ENCODE measurements at places on chromosomes 2 and 18.

DNA sequence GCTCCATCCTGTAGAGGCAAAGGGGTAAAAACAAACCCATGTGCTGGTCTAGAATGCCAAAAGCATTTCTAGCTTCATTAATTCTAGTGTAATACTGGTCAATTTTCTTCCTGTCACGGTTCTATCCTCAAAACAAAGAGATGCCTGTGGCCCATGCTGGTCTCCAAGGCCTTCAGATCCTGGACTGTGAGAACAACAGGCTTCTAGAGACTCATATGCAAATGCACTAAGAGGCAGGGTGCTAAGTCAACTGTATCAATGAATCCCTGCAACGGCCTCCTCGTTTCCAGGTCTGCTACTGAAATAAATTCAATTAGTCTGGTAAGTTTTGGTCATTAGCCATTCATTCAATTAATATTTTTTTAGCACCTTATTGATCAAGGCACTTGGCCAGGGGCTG, 4.0 kb downstream of the IFT172 start:
- no peak for DNase-seq

DNA sequence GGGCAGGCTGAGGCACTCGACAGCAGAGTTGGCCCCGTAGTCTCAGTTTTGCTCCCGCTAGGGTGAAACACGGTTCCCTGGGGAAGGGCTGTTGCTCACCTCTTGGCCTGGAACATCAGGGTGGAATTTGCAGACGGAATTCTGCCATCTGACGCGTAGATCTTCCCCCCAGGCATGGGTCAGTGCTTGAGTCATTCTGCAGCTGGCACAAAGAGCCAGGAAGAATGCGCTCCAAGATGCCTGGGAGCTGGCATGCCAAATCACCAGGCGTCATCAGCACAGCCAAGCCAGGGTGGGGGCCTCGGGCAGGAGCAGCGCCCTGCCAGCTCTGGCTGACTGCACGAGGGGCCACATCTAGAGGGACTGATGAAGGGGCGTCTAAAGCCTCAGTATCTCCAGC, 42.7 kb downstream of the ODC1 start:
- DNase-seq = no peak

DNA sequence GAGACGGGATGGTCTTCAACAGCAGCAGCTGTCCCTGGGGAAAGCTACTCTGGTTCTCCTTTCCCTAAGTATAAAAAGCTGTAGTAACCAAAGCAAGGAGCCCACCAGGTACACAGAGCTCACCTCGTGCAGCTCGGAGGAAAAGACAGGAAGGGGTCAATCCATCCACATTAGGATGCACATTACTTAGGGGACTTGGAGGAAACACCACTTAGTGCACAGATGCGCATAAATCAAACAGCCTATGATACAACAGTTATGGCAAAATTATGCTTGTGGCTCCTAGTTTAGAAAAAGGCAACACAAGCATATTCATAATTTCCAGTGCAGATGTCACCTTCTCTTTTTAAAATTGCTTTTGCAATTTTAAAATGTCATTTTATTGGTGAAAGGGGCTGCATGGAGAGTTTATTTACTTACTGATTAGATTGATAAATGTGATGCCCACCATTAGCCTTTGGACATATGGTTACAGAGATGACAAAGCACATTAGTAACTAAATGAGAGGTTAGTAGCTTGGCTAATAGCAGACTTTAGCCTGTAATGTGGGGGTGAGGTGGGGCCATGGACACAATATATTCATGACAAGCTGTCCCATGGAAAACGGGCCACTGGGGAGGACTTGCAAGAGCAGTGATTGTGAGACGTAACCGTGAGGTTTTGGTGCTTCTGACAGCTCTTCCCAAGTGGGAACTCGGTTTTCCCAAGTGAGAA, 199.8 kb downstream of the MYT1L start:
- no peak for DNase-seq

DNA sequence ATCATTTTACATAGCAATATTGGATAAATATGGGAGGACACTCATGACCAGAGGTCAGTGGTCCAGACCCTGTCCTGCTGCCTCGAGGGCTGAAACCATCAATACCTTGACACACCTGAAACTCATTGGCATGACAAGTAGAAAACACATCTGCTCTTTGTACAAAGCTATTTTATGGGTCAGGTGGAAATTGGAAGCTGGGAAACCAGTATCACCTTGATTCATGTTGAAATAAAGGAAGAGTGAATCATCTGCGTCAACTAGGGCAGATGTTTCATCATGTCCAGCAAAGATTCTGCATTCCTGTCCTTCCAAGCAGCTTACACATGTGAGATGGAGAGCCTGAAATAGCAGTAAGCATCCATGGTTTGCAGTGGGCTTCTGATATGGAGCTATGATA, 80.0 kb upstream of the ERBB4 start:
- DNase-seq = no peak

- DNase-seq = no peak
Observed at GRCh38 chr18:12254136-12254819, at the start of gene CIDEA. Gene CIDEA, plus strand, starts transcription at chr18:12254361. Its CDS starts 23 bp downstream, at chr18:12254384.

DNA sequence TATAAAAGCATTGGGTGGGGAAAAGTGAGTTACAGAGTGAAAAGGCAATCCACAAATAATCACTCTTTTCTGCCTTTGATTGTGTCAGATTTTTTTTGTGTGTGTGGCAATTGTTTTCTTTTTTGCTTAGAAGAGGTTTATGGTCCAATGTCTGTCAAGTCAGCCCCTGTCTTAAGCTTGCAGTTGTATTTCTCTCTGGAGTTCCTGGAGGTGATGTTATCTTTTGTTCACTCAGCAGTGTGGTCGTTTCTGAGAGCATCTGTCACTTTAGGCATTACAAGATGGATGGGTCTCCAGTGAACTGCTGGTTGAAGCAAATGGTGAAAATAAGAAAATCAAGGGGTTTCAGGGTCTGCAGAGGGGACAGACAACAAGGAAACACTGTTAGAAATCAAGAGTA, 121.3 kb downstream of the GREB1L start:
- no peak for DNase-seq

GRCh38 chr2:83695530-83695929, 763.5 kb downstream of the SUCLG1 start:
- DNase-seq = no peak
